ENCODE measurements at places on chromosomes 5 and 9.

- no peak for DNase-seq
Measured at GRCh38 chr9:125617087-125617486, 89.9 kb downstream of the MAPKAP1 start.

- peak; percentile 71 for DNase-seq
Measured at GRCh38 chr9:134689321-134690181, 47.9 kb downstream of the COL5A1 start.

- peak; percentile 11 for DNase-seq
Measured at GRCh38 chr5:156920042-156920860, 42.8 kb downstream of the TIMD4 start.

GRCh38 chr5:128334010-128334716 is 203.9 kb downstream of the FBN2 start:
- no peak for DNase-seq

GRCh38 chr9:88706193-88707113 is 171.5 kb downstream of the NXNL2 start:
- DNase-seq, result peak; percentile 8

DNA sequence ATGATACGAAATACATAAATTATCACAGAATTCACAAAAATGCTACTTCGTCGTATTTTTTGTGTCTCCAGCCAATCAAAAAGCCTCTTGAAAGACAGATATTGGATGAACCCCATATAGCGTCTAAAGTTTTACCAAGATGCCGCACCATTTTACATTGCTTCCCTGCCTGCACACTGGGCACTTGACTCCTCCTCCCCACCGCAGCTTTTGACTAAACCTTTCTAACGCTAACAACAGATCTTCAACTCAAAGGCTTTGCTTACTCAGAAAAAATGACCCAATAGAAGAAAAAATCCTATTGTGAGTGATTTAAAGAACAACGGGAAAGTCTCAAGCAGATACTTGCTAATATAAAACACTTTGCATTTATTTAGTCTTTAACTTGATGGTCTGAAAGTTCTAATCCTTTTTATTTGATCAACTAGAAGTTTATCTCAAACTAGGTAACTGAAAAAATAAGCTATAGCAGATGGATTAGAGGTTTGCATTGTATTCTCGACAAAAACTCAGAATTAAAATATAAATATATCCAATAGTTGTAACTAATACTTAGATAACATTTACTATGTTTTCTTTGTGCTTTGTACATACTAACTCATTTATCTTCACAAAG is 609.1 kb upstream of the DMAC1 start:
- no peak for DNase-seq

GRCh38 chr5:83099445-83099844 is 22.1 kb downstream of the XRCC4 start:
- no peak for DNase-seq

DNA sequence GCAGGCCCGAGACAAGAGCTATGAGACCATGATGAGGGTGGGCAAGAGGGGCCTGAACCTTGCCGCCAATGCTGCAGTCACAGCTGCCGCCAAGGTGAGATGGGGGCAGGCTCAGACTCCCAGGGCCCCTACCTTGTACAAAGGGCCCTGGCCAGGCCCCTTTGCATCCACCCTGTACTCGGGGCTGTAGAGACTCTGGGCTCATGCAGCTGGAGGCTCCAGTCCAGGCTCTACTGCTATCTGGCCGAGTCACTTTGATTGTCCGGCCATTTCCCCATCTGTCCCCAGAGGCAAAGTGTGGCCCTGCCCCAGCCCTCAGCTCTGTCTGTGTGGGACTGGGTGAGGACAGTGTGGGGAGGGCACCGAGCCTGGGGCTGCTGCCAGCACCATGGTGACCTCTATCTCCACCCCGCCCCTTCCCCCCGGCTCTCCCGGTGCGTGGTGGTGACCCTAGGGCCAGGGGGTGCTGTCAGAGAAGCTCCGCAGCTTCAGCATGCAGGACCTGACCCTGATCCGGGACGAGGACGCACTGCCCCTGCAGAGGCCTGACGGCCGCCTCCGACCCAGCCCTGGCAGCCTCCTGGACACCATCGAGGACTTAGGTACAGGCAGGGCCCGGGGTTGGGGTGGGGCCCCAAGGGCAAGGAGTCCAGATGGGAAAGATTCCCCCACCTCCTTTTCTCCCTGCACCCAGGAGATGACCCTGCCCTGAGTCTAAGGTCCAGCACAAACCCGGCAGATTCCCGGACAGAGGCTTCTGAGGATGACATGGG is 6.1 kb downstream of the REEP2 start:
- DNase-seq, result no peak

- no peak for DNase-seq
Measured at GRCh38 chr5:158841481-158842276, 258.0 kb downstream of the EBF1 start.

DNA sequence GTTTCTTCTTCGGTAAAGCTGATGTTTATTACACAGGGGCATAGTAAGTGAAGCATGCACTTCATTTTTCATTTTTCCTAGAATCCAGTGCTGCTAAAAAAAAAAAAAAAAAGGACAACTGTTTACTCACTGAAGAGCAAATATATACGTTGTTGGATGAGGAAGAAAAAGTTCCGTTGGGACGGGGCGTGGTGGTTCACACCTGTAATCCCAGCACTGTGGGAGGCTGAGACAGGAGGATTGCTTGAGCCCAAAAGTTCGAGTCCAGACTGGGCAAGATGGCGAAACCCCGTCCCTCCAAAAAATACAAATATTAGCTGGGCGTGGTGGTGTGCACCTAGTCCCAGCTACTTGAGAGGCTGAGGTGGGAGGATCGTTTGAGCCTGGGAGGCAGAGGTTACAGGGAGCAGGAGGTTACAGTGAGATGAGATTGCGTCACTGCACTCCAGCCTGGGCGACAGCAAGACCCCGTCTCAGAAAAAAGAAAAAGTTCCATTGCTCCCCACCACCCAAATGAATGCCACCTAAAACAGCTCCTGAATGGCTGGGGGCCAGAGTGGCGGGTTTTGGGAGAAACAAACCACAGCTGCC is 60.1 kb upstream of the GNE start:
- no peak for DNase-seq

GRCh38 chr5:14465776-14466175 is 115.8 kb upstream of the OTULINL start:
- no peak for DNase-seq

GRCh38 chr9:135252980-135253304 is 165.5 kb downstream of the OLFM1 start:
- DNase-seq, result peak; percentile 15

DNA sequence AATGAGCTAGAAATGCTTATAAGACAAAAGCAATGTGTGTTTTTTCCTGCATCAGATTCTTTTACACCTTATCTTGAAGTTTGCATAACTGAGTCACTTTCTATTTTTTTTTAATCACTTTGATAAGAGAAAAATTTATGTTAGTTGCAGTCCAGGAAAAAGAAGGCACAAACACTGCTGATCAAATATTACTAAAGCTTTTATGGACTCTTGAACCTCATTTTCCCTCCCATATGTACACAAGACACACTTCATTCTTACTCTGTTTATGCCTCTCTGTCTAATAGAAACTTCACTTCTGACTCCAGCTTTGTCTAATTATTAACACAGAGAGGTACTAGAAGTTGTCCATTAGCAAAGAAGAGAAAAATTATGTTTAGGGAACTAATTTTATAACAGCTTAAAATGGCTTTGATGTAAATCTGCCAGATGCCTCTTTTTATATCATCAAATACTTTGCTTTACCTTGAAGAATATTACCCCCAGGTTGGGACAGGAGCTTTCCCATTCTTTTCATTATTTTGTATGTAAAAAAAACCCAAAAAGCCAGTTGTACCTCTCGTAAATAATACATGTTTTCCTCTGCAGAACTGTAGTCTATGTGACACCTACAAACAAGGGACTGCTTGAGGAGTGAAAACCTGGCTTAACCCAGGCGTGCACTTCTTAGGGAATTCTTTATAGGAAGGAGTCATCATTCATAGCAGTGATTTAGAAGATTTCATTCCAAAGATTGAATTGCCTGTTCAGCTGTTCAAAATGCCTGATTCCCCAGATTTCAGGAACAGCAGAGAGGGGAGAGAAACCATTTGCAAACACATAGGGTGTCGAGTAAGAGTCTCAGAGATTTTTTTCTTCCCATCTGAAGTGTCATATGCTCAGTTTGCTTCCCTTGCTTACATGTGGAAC is 72.6 kb downstream of the DAPK1 start:
- DNase-seq, result no peak

DNA sequence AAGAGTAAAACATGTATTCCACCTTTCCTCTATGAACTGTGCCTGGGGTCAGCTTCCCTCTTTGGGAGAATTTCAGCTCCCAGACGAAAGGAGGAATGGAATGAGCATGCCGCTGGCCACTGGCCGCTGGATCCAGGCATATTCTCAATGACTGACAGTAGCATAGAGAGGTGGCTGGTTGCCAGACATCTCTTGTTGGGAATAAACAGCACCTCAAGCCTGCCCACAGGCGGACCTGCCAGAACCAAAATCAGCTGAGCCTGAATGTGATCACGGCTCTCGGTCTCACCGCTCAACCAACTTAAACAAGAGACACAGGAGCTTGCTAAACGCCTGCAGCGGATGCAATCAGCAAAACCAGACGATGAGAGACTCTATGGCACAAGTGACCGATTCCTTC is 20.6 kb downstream of the TBC1D9B start:
- no peak for DNase-seq

DNA sequence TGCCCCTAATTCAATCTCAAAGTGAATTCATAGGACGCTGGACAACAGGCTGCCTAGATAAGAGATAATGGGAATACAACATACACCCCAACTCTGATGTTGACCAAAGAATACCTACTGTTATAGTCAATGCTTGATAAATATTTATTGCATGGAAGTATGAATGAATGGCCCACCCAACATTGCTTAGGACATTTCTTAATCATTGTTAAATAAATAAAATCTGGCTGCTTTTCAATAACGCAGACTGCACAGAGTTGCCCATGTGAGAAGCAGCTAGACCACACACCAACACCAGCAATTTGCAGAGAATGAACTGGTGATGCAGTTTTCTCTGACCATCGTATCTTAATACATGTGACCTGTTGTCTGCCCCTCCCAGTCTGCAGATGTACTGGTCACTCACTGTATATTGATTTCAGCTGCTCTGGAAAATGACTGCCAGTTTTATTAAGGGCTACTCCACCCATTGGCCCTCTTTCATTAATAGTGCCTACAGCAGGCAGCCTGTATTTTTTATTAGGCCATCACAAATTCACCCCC is 236.2 kb upstream of the WWC1 start:
- DNase-seq, result no peak

GRCh38 chr5:110803467-110804326 is 64.9 kb downstream of the SLC25A46 start:
- DNase-seq, result no peak

GRCh38 chr9:21104787-21105186 is 27.0 kb upstream of the IFNB1 start:
- DNase-seq, result no peak

GRCh38 chr5:40291338-40291737 is 388.4 kb upstream of the PTGER4 start:
- peak; percentile 8 for DNase-seq

DNA sequence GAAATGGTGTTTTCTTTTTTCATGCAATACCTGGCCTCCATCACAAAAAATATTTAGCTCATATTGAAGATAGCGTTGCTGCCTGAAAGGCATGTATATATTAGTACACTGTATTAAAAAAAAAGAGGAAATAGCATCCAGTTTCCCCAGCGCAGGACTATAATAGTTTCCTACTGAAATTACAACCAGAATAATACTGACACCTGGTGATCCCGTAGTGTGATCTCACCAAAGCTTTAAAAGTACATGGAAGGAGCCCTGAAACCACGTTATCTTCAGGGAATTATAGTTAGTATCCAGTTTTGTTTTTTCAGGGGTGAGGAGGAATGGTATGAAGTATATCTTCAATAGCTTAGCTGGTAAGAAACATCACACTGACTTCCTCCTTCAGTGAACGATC is 264.9 kb downstream of the CD180 start:
- no peak for DNase-seq

DNA sequence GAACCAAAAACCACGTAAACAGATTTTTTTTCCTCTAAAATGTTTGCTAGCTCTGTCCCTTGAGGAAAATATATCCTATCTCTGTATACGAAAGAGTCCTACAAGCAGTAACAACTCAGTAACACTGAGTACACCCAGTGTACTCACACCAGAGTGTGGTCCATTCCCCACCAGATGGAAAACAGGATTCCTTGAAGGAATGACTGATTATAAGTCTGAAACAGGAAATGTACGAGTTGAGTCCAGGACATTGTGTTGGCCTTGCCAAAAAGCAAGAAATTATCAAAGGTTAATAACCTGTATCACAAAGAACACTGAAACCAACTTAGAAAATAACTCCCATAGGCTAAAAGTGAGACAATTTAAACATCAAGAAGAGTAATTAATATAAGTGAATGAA is 20.4 kb downstream of the GOLPH3 start:
- peak; percentile 20 for DNase-seq

DNA sequence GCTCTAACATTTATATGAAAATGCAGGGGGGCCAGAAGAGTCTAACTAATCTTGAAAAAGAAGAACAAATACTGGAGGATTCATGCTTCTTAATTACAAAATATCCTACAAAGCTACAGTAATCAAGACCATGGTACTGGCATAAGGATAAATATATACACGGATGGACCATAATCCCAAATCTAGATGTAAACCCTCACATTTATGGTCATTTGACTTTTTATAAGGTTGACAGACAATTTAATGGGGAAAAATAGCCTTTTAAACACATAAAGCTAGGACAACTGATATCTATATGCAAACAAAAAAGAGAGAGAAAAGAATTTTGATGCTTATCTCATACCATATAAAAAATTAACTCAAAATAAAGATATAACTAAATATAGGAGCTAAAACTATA is 55.9 kb downstream of the YIPF5 start:
- DNase-seq, result no peak

DNA sequence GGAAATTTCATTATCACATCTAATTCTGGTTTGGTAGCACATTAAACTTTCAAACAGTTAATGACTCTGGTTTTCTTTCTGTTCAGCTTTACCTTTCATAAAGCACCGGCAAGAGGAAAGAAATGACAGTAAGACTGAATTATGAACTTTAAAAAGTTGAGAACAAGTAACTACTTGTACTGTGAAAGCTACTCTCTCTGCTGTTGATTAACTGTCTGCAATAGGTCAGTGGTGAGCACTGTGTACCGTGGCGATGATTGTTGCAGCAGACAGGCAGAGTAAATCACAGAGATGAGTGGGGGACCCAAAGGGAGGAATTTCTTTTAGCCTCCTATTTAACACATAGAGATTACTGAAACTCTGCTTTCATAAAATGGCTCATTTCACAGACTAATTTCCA is 74.0 kb upstream of the MEF2C start:
- no peak for DNase-seq

GRCh38 chr5:7418276-7418675 is 22.3 kb downstream of the ADCY2 start:
- DNase-seq, result no peak

Measured in GM23248 (cell line).